ENCODE measurements at places on chromosomes 1 and 21.

- DNase-seq = no peak
These were observed 433.3 kb downstream of the RPS6KC1 start for GRCh38 chr1:213484333-213484732.

- no peak for DNase-seq
These were observed 30.9 kb downstream of the CCN1 start for GRCh38 chr1:85611425-85611824.

GRCh38 chr1:187471555-187471954 lies 642.8 kb downstream of the PLA2G4A start:
- no peak for DNase-seq

DNA sequence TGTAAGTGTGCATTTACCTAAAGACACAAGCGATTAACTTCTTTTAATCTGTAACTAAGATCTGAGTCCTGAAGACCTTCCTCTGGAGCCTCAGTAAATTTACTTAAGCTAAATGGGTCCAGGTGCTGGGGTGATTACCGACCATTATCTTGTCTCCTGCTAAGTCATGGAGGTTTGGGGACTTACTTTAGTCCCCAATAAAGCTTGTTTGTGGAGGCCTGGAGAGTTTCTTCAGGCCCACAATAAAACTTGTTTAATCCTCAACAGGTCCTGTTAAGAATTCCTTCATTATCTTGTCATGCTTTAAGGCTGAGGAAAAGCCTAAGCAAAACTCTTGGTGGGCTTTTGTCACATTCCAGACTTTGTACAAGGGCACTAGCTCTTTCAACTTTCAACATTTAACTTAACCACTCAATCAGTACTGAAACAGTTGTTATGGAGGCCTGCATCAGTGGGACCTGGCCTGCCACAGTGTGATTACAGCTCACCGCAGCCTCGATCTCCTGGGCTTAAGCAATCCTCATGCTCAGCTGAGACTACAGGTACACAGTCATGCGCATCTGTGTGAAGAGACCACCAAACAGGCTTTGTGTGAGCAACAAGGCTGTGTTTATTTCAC lies 84.0 kb downstream of the FMO4 start:
- DNase-seq = no peak

DNA sequence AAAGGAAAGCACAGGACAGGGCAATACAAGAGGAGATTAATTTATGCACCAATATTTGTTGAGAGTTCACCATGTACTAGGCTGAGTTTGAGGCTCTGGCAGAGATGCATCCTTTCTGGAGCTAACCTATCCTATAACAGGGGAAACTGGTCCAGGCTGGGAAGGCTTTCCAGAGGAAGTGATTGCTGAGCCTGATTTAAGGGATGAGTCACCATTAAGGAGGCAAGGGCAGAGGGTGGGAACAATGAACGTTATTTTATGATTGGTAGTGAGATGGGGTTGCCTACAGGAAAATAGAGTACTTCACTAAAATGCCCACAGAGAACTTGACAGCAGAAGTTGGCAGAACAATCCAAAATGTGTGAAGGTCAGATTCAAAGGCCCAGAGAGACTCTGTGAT lies 141.4 kb downstream of the PLPP3 start:
- DNase-seq = no peak

DNA sequence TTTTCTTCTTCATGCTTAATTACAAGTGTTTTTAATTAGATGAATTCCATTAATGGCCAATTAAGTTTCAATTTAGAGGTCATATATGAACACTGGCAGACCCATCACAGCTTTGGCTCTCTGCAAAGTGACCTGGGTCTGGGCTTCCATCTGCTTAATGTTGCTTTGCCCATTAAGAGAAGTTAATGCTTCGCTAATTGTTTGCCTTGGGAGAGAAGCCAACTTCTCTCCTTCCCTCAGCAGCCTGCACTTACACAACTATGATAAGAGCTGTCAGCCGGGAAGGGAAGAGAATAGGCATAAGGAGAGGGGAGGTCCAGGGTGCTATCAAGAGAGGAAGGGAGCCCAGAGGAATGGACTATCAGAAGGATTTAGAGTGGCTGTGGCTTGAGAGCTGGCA lies 29.0 kb upstream of the CCDC190 start:
- DNase-seq = no peak

DNA sequence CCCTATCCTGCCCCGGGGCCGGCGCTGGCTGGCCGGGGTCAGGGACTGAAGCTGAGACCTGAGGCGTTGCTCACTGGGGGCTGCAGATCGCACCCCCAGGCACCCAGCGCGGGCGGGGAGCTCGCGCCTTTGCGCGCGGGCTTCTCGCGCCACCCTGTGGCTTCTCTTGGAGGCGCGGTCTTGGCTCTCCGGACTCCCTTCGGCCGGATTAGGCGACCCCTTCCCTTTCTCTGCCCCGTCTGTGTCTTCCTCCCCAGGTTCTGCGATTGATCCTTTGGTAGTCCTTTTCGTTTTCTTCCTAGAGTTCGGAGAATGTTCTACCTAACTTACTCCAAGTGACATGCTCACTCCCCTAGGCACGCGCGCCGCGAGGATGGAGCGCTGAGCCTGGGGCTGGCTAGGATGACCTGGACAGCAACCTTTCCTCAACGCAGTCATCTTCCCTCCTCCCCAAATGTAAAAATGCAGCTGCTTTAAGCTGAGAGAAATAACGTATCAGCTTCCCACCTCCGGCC lies 495 bp upstream of the NTRK1 start:
- DNase-seq = peak; percentile 32

DNA sequence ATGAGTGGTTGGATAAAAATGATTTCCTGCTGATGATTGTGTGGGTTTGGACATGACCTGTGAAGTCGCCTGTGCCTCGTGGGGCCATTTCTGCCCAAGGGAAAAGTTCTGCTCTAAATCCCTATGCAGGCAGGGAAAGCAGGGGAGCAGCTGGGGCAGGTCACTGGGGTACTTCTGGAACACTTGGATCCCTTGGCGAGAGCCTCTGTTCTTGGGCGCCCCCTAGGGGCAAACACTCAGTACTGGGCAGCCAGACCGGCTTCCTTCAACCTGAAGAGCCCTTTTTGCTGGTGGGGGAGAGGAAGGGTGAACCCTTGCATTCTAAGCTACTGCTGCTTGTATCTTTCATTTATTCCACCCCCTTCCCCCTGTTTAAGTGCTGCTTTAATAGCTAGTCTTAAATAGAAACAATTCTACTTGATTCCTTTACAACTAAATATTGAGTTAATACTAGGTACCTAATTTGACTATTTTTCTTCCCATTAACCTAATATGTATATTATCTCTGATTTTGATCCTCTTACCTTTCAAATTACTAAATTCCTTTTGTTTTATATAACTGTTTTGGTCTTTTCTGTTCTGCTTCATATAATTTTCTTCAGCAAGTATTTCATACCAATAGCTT lies 5.1 kb upstream of the CLEC20A start:
- peak; percentile 5 for DNase-seq

DNA sequence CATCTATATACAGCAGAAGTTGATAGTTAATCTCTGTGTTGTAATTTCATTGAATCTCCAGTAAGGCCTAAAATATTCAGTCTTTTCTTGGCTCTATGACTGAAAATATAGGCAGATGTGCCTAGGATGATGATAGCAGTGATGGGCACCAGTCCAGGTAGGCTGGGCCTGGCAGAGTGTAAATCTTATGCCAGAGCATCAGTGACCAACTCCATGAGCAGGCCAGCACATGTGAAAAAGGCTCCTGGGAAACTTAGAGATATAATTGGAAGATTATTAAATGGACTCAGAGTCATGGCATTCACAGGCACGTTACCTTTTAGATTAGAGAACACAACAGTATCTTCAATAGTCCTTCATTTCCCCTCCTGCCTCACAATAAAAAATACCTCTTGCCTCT lies 20.7 kb upstream of the CYYR1 start:
- DNase-seq = no peak

DNA sequence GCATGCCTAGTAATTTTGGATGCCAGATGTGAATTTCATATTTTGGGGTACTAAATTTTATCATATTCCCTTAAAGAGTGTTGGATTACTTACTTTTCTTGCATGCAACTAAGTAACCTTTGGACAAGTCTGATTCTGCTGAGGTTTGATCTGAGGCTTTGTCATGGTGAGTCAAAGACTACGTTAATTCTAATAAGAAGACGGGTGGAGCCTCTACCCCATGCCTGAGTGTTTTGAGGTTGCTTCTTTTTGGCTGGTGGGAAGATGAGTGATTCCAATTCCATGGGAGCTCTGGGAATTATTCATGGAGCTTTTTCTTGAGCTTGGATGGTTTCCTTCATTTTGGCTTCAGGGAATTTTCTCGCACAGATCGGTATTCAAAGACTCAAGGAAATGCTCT lies 11.6 kb upstream of the PCP4 start:
- DNase-seq = no peak

GRCh38 chr21:30408782-30409494 lies 13.1 kb downstream of the KRTAP13-1 start:
- no peak for DNase-seq

GRCh38 chr1:230282157-230282556 lies 144.0 kb downstream of the PGBD5 start:
- no peak for DNase-seq

DNA sequence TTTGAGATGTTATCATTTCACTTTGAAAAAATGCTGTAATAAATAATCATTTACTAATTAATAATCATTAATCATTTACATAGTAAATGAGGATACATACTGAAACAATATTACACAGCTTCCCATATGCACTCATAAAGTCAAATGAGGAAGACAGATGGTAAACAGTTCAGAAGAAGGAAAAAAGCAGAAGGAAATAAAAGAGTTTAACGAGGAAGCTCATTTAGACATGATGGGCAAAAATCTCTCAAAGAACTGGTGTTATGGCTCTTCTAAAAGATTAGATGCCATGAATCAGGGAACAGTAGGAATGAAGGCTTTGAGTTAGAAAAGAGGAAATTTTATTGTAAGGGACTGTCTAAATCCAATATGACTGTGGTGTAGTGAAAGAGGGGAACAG lies 347.6 kb downstream of the PTPRC start:
- DNase-seq = no peak

- DNase-seq = no peak
These were observed 22.1 kb downstream of the NEK2 start for GRCh38 chr1:211653293-211653692.

DNA sequence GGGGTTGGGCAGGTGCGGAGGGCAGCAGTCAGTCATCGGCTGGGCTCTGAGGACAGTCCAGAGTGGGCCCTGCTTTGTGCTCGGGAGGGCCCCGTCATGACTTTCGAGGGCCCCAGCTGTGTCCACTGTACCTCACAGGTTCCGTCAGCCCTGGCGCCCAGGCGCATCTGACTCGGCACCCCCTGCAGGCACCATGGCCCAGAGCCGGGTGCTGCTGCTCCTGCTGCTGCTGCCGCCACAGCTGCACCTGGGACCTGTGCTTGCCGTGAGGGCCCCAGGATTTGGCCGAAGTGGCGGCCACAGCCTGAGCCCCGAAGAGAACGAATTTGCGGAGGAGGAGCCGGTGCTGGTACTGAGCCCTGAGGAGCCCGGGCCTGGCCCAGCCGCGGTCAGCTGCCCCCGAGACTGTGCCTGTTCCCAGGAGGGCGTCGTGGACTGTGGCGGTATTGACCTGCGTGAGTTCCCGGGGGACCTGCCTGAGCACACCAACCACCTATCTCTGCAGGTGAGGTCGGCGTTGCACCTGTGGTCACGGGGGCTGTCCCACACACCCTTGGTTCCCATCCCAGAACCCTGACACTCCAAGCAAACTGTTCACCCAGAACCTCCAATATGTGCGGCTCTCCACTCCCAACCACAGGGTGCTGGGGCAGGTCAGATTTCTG lies 7.8 kb downstream of the PODN start:
- DNase-seq = no peak

GRCh38 chr1:90831910-90832309 lies 114.8 kb upstream of the BARHL2 start:
- DNase-seq = no peak

DNA sequence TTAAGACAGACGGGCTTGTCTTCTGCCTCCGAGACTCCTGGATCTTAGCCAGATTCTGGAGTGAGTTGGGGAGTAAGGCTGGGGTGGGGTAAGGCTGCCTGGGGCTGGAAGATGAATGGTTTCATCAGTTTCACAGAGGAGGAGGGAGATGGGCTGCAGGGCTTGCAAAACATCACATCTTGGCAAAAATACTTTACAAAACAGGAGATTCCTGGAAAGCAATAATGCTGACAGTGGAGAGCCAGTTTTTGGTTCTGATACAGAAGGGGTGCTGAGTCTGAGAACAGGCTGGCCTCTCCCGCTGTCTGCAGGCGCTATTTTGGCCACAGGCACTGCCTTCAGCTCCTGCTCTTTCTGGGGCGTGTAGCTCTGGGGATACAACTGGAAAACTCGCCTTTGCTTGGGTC lies 83.4 kb upstream of the KCNE2 start:
- DNase-seq = no peak

- DNase-seq = no peak
These were observed 43.0 kb downstream of the NPHP4 start for GRCh38 chr1:5949085-5949760.

DNA sequence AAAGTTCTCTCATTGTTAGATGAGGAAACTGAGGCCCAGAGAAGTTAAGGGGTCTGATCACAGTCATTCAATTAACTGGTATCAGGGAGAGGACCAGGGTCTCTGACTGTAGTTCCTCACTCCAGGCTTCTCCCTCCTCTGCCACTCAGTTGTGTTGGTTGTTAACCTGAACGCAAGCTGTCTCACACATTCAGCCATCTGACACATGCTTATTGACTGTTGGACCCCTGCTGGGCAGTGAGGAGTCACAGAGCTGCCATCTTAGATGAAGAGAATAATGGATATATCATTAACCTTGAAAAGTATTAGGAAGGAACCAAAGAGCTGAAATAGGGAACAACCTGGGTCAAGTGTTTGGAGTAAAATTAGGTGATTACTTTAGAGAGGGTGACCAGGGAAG lies 194.8 kb downstream of the ZZZ3 start:
- no peak for DNase-seq

GRCh38 chr1:86913399-86913895 lies 479 bp downstream of the SELENOF start:
- DNase-seq = no peak
